ENCODE measurements at places on chromosomes 6 and 20. TPM values are rescaled to one million over a fixed set of nuclear protein-coding genes. Genes with fewer than 3 reads are reported as not detected.
A peak's percentile ranks its signal among the peaks of the same experiment; 100 is the strongest.

GRCh38 chr6:16436550-16436949, 198.2 kb downstream of the GMPR start:
- DNase-seq: no peak

- no peak for DNase-seq
Observed at GRCh38 chr6:8066108-8066507, 1.9 kb upstream of the BLOC1S5 start.

Gene FOXC1
- total RNA-seq: 25.0 TPM

DNA sequence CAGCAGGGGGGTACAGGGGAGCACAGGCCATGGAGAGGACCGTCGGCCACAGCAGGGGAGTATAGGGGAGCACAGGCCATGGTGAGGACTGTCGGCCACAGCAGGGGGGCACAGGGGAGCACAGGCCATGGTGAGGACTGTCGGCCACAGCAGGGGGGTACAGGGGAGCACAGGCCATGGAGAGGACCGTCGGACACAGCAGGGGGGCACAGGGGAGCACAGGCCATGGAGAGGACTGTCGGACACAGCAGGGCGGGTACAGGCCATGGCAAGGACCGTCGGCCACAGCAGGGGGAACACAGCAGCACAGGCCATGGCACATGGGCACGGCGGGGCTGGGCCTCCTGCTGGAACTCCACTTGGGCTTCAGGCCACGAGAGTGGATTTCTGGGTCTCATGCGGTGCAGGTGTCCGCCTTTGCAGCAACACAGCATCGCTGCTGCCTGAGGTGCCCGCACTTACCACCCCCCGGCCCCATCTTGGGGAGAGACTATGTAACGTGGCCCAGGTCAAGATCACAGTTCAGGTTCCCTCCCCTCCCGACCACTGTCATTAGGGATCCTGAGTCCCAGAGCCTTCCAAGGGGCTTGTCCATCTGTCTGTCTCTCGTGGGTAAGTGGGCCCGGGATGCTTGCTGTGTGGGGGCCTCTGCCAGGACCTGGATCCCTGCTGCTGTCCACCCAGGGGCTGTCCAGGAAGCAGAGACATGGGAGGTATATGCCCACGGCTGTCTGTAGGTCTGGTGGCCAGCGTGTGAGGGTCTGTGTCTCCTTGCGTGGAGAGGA, 2.5 kb downstream of the NPBWR2 start:
- peak; percentile 35 for DNase-seq

DNA sequence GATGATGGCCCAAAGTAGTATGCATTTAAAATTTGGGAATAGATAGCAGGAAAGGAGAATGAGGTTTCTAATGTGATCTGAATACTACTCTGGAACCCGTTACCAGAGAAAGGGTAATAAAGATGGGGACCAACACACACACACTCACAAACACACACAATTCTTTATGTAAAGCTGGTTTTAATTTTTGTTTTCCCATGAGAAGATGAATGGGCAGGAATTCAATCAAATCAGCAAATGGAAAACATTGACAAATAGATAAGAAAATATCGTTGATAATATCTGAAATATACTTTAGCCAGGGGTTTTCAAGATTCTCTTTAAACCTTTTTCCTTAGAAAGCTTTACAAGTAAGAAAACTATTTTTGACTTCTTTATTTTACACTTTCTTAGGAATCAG, 303.0 kb downstream of the PRL start:
- DNase-seq: no peak

- DNase-seq: no peak
Observed at GRCh38 chr6:33426590-33427511, 7.0 kb downstream of the SYNGAP1 start.

GRCh38 chr6:169324656-169325459, 71.2 kb upstream of the THBS2 start:
- DNase-seq: no peak

DNA sequence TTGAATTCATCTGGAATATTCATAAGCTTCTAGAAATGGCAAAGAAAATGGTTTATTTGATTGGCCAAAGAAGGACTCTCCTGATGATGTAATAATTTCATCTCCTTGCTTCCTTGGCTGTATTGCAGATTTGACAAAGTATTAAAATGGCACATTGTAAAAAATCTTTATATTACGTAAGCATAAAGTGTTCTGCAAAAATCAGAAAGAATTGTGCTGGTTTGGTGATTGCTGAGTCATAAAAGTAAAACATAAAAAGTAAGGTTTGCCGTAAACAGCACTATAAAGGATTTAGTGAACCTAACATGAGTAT, 255.9 kb upstream of the RREB1 start:
- no peak for DNase-seq

Gene OR5V1
- not detected for total RNA-seq

DNA sequence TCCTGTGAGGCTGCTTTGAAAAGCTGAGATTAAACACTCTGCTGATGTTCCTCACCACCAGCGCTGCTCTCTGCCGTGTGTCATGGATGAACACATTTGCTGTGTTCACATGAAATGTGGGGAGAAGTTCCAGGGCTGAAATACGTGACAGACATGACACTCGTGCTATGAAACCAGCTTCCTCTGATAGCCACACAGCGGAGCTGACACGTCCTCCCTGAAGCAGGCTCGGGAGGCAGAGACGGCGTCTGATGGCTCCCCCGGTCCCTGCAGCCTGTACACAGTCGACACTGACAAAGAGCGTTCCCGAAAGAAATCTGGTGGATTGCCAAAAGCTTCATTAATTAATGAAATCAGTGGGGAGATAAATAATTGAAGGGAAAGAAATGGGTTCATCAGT, 17.5 kb downstream of the AGPAT4 start:
- no peak for DNase-seq

- DNase-seq: peak; percentile 35
Observed at GRCh38 chr6:131948692-131949619, 2.2 kb downstream of the CCN2 start.

DNA sequence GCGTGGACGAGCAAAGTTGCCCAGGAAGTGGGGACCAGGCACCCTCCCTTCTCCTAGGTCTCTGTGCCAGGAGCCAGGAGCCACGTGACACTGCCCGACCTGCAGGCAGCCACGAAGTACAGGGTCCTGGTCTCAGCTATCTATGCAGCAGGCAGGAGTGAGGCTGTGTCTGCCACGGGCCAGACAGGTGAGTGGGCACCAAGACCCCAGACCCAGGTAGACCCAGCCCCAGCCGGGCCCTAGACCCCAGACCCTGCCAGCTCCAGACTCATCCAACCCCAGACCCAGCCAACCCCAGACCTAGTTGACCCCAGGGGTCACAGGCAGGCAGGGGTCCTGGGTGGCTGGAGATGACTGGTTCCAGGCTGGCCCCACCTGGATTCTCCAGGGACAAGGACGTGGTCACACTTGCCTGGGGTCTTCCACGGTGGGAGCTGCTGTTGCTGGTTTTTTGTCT, 21.1 kb downstream of the COL20A1 start:
- DNase-seq: no peak

Gene OPN5
- not detected for total RNA-seq

Gene BPIFB1
- total RNA-seq: not detected

DNA sequence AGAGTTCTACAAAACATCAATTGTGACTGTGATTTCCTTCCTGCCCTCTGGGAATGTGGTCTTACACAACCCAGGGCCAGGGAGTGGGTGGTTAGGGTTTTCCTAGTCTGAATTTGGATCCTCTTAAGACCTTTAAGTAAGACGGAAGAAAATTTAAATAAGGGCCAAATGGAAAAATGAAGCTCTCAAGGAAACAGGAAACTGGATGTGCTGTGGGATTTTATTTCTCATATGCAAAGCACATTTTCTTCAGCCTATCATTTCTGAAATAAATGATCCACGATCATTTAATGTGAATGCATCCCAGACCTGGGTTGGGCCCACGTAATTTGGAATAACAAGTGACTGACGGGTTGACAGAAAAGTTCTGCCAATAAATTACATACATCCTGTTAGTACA, 243.6 kb downstream of the CLIC5 start:
- DNase-seq: no peak

DNA sequence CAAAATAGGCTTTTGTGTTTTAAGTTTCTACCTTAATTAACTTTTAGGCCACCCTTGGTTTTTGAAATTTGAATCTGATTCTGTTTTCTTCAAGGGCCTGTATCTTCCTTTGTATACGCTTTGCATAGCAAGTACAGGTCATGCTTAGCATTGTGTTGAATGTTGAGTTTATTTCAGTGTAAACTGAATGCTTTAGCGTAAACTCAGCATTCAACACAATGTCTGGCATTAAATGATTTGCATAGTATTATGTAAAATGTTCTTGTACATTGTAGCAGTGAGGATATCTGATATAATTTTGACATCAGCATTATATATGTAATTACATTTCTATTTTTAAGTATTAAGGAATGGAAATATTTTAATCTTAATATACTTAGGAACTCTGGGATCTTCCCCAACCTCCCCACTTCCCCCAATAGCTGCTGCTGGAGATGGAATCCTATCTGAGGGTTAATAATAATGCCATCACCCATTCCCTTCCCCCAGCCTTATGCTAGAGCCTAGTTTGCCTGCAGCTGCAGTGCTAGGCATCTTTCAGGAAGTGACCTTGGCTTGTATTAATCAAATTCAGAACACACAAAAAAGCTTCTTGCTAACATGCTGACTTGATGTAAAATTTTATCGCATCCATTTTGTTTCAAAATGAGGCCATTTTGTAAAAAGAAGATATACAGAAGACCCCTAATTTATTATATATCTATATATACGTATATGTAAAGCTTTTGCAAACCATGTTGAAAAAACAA, 73.1 kb downstream of the NCOA3 start:
- no peak for DNase-seq

Gene ECT2L
- 0.41 TPM for total RNA-seq

DNA sequence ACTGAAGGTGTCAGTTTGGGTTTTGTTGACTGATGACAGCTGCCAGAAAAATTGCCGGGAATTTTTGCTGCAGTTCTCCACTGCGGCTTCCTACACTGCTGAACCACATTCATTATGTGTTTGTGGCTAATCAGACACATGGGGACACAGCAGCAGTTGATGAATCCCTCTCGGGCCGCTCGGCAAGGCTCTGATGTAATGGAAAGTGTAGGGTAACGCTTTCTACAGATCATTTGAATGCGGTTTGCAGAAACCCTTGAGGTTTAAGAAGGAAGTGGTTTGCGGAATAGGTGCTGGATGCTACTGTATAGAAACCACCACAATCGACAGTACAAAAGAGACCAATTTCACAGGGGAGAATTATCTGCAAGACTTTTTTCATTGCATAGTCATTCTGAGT, 138.7 kb upstream of the SASH1 start:
- no peak for DNase-seq

DNA sequence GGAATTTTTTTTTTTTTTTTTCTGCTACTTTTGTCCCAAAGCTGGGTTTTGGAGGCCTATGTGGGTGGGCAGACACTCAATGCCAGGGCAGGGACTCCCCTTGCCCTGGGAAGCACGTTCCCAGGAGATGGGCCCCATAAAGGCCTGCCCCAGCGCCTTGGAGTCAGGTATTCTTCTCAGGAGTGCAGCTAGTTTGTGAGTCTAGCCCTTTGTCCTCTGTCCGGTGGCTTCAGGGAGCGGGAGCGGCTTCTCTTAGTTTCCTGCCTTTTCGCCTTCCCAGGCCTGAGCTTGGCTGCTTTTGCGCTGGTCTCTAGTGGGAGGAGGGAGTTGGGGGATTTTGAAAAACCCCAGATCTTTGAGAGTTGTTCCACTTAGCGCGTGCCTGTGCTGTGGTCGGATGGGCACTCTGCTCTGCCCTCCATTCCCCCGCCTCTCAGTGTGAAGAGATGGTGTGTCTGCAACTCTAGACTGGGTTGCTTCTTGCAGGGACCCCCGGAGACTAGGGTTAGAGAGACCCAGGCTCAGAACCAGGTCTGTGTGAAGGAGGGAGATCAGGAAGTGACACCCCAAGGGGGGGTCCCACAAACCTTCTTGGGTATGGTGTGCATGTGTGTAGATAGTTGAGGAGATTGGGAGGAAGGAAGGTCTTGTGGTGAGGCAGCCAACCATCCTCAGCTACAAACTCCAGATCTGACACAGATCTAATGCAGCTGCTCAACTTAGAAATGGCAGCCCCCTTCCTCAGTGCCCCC, 1.3 kb downstream of the PLCG1 start:
- no peak for DNase-seq

- no peak for DNase-seq
Observed at GRCh38 chr6:37110500-37111461, 59.2 kb upstream of the PIM1 start.
